ENCODE measurements at places on chromosomes 1 and 21.

DNA sequence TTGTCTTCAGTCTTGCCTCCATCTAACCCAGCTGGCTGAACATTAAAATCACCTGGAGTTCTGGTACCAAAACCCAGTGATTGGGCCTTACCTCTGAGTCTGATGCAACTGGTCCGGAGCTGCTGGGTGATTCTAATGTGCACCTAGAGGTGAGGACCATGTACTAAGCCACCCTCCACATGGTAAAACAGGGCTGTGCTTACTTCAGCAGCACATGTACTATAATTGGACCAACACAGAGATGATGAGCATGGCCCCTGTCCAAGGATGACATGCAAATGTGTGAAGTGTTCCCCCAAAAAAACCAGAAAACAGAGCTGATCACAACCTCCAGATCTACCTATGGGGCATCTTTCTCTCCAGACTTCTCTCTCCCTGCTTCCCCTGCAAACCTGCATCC is 37.0 kb downstream of the ELK4 start:
- DNase-seq = no peak

DNA sequence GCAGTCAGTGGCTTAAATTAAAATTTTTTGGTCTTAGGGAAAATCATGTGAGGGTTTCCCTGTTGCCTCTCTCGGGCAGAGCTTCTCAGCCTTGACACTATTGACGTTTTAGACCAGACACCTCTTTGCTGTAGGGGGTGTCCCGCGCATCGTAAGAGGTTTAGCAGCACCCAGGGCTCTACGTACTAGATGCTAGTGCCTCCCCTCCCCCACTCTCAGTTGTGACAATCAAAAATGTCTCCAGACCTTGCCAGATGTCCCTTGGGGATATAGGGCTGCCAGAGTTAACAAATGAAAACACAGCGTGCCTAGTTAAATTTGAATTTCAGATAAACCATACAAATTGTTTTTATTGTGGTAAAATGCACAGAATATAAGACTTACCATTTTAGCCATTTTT is 293.3 kb downstream of the DISC1 start:
- DNase-seq = no peak

DNA sequence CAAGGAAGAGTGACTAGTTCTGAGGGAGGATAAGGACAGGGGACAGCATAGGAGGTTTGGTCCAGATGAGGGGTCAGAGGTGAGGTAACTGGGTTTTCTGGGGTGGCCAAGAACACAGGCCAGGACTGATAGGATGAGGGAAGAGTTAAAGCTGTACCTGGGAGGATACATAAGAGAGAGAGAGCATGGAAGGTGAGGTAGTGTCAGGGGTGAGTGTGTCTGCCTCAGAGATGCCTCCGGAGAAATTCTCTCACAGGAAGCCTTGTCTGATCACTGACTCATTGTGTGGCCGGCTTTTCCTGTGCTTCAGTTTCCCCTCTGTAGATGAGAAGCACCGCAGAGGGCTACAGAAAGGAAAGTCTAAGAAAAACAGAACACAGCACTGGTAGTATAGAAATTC is 40.2 kb downstream of the FASLG start:
- no peak for DNase-seq

- peak; percentile 38 for DNase-seq
Observed at GRCh38 chr1:116506132-116507004, 64.5 kb downstream of the CD58 start.

- no peak for DNase-seq
Observed at GRCh38 chr1:161511018-161511755, 5.9 kb downstream of the FCGR2A start.

All from RKO (cell line).